ENCODE measurements at places on chromosomes 6 and 20. TPM values are rescaled to one million over a fixed set of nuclear protein-coding genes. Genes with fewer than 3 reads are reported as not detected.
A peak's percentile ranks its signal among the peaks of the same experiment; 100 is the strongest.

DNA sequence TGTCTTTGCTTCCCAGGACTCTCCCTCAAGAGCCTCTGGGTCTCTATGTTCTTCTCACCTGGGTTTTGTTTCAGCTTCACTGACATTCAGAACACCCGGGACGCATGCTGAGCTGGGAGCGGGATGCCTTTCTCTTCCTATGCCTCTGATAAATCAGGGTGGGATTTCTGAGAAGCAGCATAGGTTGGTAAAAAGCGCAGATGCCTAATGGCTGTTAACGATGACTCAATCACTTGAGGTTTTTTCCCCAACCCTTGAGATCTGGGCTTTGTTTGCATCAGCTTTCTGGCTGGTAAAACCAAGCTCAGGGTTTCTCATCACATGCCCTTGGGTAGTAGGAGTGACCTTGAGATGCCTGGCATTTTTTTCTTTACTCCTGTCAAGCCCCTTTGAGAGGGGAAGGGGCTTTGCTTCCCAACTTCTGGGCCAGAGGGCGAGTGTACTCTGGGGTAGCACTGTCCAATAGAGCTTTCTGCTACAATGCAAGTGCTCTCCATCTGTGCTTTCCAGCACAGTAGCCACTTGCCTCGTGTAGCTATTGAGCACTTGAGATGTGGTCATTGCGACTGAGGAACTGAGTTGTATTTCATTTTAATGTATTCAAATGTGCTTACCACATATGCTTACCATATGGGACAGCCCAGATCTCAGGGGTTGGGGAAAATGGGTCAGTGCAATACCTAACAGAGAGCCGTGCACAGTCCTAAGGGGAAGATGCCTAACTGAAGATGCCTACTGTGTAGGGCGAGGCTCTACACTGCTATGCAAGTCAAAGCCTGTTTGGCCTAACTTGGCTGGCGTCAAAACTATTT is 69.1 kb downstream of the PPP1R14C start:
- no peak for DNase-seq

DNA sequence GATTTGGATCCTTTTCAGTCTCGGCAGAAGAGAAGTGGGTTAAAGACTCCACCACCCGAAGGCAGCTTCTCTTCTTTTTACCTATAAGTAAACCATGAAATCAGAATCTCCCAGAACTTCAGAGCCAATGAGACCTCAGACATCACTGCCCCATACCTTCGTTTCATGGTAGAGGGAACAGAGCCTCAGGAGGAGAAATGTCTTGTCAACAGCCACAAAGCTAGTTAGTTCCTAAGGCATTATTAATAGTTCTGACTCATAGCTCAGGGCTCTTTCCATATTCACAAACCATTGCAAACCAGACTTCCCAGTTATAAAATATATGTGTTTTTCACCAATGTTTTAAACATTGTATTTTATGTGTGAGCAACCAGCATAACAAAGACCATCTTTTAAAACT is 118.7 kb upstream of the RIPOR2 start:
- no peak for DNase-seq

DNA sequence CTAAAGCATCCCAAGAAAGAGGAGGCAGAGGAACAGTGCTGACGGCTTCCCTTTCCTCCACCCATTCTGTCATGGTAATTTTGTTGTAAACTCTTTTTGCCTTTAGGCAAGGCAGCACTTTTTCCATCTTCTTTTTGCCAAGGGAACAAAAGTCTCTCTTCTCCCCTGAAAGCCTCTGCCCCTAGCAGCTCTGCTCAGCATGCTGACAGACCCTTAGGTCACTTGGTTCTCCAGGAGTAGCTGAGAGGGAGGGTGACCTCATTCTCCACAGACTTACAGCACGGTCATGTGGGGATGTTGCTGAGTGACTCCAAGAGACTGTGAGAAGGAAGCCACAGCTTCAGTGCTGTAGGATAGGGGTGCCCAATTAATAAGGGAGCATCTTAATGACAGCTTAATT is 81.1 kb upstream of the RALGAPA2 start:
- DNase-seq, result no peak

DNA sequence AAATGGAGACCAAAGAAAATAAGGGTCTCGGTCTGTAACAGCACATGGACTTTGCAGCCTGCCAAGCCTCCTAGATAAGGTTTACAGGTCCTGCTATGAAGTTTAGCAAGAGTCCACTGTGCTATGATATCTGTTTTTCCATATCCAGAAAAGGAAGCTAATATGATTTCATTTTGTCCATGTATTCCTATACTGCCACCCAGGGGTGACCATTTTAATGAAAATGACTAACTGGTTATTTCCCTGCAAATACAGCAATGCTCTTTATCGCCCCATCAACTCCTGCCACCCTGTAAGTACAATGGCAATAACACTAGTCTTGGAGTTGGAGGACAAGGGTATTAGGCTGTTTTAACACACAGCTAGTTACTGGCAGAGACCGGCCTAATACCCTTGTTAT is 115.2 kb upstream of the GLP1R start:
- no peak for DNase-seq

DNA sequence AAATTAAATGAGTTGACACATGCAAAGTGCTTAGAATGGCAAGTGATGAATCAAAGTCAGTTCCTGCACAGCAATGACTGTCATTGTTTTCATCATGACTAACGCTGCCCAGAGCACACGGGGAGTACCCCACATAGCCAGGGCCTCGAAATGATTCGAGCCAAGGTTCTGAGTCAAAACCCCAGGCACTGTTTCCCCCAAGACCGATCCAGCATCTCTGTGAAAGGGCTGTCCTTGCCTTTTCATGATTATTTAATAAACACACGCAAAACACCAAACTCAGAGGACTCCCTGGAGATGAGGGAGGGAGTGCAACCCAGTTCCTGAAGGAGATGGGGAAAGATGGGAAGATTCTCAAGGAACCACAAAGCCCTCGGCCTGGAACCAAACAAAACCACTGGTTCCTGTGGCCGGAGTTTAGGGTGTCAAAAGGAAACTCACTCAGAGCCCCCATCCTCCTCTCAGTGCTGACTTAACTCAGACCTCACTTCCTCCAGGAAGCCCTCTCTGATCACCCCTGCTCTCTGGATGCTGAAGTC is 3.8 kb downstream of the PREX1 start:
- DNase-seq, result peak; percentile 66

GRCh38 chr6:2630359-2630758 is 120.4 kb downstream of the MYLK4 start:
- DNase-seq, result no peak

- no peak for DNase-seq
These were observed 216.1 kb downstream of the FOXA2 start for GRCh38 chr20:22368235-22368634.

- DNase-seq, result no peak
These were observed 82.6 kb upstream of the NFATC2 start for GRCh38 chr20:51625105-51625504.

DNA sequence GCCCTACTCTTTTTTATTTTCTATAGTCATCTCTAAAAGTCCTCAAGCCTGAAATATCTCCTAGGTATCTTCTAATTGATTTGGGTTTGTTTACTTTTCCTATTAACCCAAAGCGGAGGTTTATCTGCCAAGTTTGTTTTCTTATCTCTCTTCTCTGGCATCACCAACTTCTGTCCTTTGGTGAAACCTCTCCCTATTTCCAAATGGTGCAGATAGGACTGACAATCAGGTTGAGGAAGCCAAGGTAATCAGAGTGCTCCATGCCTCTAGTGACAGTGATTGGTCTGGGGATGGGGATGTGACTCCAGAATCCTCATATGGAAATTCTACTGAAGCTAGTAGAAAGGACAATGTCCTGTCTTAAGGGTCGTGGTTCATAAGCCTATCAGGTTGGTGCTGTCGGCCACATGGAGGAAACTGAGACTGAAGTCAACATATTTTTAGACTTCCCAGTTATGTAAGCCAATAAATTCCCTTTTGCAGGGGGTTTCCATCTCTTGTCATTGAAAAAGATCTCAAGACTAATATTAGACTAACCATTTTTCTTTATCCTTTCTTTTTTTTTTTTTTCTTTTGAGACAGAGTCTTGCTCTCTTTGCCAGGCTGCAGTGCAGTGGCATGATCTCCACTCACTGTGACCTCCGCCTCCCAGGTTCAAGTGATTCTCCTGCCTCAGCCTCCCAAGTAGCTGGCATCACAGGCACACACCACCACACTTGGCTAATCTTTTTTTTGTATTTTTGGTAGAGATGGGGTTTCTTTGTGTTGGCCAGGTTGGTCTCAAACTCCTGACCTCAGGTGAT is 28.0 kb downstream of the KIF6 start:
- no peak for DNase-seq

DNA sequence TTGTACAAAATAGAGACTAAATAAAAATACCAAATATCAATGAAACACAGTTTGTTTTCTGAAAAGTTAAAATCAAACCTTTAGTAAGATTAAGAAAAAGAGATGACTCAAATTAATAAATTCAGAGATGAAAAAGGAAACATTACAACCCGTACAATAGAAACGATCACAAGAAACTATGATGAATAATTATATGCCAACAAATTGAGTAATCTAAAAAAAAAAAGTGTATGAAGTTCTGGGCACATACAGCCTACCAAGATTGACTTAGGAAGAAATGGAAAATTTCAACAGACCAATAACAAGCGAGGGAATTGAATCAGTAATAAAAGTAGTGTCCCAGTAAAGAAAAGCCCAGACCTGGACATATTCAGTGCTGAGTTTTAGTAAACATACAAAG is 94.8 kb downstream of the STXBP5 start:
- DNase-seq, result no peak

DNA sequence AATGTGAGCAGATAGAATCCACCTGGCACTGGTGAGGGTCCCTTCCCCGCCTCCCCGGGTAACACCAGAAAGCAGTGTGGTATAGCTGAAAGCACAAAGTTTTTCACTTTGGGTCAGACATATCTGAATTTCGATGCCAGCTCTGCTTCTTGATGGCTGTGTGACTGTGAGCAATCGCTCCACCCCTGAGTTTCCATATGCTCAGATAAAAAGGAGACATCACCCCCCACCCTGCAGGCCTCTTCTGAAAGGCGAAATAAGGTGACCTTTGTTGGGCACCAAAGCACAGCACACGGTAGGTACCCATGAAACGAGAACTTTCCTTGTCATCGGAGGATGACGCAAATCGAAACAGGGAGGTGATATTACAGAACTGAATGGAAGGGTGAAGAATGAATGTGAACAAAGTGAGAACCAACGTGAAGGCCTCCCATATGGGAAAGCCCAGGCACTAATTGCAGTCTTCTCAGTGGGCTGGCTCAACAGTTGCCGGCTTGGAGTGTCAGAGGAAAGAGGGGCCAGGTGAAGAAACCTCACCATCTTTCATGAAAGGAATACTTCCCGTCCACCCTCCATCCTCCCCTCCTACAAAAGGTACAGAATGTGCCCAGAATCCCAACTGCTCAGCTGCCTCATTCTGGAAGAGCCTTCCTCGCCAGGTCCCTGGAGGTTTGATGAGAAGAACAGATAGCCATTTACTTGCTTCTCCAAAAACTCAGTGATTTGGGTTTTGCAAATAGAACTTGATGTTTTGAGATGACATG is 61.8 kb downstream of the NFATC2 start:
- no peak for DNase-seq

The KIAA0408 gene
- 0.25 TPM for total RNA-seq

DNA sequence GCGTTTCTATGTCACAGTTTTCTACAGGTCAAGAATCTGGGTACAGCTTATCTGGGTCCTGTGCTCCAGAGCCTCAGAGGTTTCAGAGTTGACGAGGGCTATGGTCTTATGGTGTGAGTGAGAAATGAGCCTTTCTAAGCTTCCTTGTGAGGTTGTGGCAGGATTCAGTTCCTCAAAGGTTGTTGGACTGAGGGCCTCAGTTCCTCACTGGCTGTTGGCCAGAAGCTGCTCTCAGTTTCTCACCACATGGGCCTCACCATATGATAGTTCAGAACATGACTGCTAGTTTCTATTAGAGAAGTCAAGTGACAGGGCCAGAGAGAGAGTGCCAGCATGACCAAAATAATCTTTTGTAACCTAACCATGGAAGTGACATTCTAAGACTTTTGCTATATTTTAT is 96.1 kb downstream of the NUS1 start:
- no peak for DNase-seq

The LGSN gene
- total RNA-seq, result not detected

GRCh38 chr20:34538671-34539123 is 19.8 kb upstream of the MAP1LC3A start:
- peak; percentile 65 for DNase-seq

DNA sequence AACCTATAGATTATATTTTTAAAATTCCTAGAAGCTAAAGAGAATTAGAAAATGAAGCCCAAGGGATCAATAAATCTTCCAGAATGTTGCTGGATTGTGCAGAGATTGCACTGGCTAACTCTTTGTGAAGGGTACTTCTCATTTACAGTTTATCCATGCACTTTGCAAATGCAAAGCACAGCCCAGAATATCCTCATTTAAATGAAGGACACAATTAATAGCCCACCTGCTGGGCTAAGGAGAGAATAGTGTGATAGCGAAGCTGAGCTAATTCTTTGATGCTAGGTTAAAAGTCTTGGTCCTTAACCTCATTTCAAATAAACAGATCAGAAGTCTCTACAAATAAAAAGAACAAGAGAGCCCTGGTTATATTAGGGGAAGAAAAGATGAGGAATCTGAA is 72.5 kb downstream of the SMPDL3A start:
- DNase-seq, result no peak

DNA sequence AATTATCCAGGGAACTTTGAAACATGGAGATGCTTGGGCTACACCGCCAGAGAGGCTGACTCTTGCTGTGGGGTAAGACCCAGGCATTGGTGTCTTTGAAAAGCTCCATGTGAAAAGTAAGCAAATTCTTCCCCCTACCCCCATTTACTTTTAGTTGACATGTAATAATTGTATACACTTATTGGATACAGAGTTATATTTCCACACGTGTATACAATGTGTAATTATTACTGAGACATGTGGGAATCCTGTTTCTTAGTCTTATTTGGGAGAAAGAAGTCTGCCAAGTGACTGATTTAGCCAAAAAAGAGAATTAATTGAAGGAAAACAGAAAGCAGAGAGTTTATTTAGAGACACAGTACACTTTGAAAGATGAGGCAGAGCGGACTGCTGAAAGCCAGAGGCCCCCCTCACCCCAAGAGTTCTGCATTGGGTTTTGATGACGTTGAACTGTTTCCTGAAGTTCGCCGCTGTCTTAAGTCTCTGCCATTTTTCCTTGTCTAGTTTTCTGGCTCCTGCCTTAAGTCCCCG is 193.8 kb downstream of the PACRG start:
- no peak for DNase-seq

The ABHD12 gene
- 14.1 TPM for total RNA-seq

DNA sequence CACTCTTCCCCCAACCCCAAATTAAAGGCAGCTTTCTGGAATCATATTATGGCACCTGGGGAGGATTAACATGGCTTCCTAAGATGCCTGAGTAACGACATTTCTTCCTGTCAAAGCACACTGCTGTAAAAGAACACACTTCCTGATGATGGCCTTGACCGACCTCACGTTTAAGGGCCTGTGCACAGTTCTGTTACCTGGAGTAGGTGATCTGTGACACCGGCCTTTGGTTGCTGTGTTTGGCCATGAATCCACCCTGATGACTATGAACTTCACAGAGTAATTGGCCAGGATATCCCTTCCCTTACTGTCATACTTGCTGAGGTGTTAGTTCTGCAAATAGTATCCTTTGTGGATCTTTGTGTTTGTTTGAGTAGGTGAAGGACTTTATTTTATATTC is 45.8 kb downstream of the PLCB4 start:
- no peak for DNase-seq

Measured in CD8-positive, alpha-beta T cell (primary cell).